ENCODE measurements at places on chromosomes 16 and 17. TPM values are rescaled to one million over a fixed set of nuclear protein-coding genes. Genes with fewer than 3 reads are reported as not detected.
A peak's percentile ranks its signal among the peaks of the same experiment; 100 is the strongest.

GRCh38 chr16:12096157-12096777 is 119.7 kb downstream of the SNX29 start:
- no peak overlapping the region for H3K27ac ChIP-seq
- DNase-seq = no peak
- H3K27me3 ChIP-seq = no peaks in the 10 kb centered on the region
- H3K4me1 ChIP-seq = peaks cover 8% of the 10 kb centered on the region
- H3K36me3 ChIP-seq = no peaks in the 10 kb centered on the region
- H3K4me3 ChIP-seq = no peak overlapping the region

GRCh38 chr17:8466873-8467272 is 31.2 kb downstream of the NDEL1 start:
- H3K27me3 ChIP-seq = no peaks in the 10 kb centered on the region
- H3K27ac ChIP-seq = no peak overlapping the region
- H3K4me1 ChIP-seq = no peaks in the 10 kb centered on the region

DNA sequence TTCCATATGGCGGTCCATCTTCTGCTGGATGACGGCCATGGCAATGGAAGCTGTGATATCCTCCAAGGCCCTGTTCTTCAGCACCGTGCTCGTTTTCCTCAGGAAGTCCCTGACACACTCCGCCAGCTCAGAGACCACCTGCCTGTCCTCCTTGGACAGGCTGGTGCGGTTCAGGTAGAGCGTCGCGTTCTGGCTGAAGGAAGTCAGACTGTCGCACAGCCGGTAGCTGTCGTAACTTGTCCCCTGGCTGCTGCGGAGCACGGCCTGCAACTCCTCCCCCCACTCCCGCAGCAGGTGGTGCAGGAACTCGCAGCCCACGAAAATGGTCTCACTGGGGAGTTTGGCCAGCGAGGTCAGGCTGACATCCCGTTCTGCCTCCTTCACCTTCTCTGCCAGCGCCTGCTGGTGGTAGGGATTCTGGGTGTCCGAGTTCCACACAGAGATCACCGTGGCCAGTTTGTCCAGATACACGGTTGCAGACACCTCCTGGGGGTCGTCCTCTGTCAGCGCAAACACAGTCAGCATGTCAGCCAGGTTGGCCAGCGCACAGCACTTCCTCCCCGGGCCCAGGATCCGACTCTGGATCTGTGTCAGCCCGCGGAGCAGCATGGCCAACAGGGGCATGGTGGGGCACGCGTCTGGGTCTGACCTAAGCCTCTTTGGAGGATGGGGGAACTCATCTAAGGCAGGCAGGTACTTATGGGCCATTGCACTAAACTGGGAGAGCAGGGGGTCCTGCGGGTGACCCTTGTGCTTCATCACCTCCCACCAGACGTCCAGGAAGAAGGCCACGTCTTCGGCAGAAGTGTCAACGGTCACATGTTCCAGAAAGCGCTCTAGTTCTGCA is 5.1 kb downstream of the GEMIN4 start:
- no peak overlapping the region for H3K27ac ChIP-seq
- no peak overlapping the region for H3K4me3 ChIP-seq
- no peaks in the 10 kb centered on the region for H3K27me3 ChIP-seq
- no peak for DNase-seq
- peaks cover 33% of the 10 kb centered on the region for H3K4me1 ChIP-seq
- peaks cover 14% of the 10 kb centered on the region for H3K36me3 ChIP-seq

- DNase-seq = no peak
- no peaks in the 10 kb centered on the region for H3K4me1 ChIP-seq
- H3K4me3 ChIP-seq = no peak overlapping the region
- no peak overlapping the region for H3K27ac ChIP-seq
- no peaks in the 10 kb centered on the region for H3K36me3 ChIP-seq
Measured at GRCh38 chr16:1526608-1527555, 6.6 kb upstream of the TMEM204 start.

GRCh38 chr16:8720080-8720966 is 45.9 kb downstream of the ABAT start:
- H3K4me3 ChIP-seq = no peak overlapping the region
- no peak for DNase-seq
- no peaks in the 10 kb centered on the region for H3K4me1 ChIP-seq

RPL26 gene
- total RNA-seq = 1,221 TPM

PRSS33 gene
- not detected for total RNA-seq

DNA sequence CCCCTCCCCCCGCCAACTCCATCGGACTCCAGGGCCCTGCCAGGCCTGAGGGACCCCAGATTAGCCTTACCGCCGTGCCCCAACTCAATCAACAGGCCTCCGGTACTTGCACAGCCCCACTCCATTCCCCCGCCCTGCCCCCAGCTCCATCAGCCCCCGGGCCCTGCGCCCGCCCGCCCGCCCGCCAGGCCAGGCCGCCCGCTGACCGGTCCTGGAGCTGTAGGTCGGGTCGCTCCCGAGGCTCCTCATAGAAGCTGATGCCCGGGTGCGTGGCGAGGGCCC is 308 bp downstream of the GTF3C1 start:
- no peak for DNase-seq
- H3K27ac ChIP-seq = peak overlapping the region; percentile 90
- H3K36me3 ChIP-seq = peaks cover 3% of the 10 kb centered on the region
- H3K4me3 ChIP-seq = peak overlapping the region; percentile 96
- H3K4me1 ChIP-seq = peaks cover 36% of the 10 kb centered on the region

CCL16 gene
- not detected for total RNA-seq

ITGAX gene
- total RNA-seq = 62.1 TPM

DNA sequence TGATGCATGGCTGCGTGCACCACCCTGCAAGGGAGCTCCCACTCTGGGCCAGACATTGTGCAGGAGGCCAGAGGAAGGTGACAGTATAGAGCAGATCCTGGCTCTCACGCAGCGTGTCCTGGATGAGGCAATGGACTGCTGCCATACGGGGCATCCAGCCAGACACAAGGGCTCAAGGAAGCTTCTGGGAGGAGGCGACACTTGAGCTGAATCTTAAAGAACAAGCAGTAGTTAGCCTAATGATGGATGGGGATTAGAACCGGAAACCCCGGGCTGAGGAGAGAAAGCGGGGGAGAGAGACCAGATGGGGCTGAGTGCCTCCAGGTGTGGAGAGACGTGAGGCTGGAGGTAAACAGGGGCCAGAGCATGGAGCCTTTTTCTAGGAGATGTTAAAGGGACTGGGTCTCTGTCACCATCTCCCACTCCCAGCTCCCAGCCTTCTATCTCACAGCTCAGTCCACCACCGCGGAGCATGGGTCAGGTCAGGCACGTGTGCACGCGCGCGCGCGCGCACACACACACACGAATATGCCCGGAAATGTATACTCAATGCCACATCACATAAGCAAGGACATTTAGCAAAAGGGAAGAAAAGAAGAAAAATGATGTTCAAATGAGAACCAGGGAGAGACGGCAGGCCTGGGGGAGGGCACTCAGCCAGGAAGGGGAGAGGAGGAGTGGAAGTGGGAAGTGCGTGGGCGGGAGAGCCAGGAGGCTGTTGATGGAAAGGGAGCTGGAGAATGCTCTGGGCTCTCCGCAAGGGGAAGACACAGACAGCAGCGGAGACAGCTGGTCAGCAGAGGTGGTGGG is 46.3 kb downstream of the CCDC42 start:
- DNase-seq = no peak
- H3K4me1 ChIP-seq = peaks cover 2% of the 10 kb centered on the region
- H3K4me3 ChIP-seq = no peak overlapping the region
- H3K36me3 ChIP-seq = no peaks in the 10 kb centered on the region

DNA sequence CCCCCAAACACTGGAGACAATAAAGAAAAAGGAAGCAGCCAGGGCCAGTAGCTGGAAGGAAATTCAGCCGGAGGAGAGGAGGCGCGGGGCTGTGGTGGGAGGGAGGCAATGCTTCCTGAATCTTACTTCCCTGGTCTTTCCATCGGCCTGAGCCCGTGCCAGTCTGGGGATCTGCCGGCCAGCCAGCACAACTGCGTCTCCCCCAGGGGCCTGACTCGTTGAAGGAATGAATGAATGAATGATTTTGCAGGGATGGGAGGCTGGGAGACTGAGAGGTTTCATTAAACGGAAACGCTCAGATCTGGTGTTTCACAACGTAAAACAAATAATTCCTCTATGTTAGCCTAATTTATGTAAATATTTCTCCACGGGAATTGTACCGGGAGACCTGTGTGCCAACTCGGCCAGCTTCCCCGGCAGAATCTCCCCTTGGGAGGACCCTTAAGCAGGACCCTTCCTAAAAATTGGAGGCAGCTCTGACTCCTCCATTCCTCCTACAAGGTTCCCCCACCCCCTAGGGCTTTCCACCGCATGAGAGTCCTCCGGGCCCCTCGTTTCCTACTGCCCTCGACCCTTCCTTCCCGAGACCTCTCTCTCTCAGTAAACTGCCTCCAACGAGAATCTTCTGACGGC is 1.3 kb upstream of the BAIAP2 start:
- H3K27me3 ChIP-seq = peaks cover 8% of the 10 kb centered on the region
- H3K27ac ChIP-seq = no peak overlapping the region
- peak overlapping the region; percentile 75 for H3K4me3 ChIP-seq
- H3K36me3 ChIP-seq = no peaks in the 10 kb centered on the region
- no peak for DNase-seq
- H3K4me1 ChIP-seq = peaks cover 6% of the 10 kb centered on the region

- H3K27ac ChIP-seq = no peak overlapping the region
- DNase-seq = no peak
- H3K4me3 ChIP-seq = no peak overlapping the region
Measured at GRCh38 chr17:57308543-57309186, 52.3 kb downstream of the MSI2 start.

PPL gene
- not detected for total RNA-seq

- no peak overlapping the region for H3K4me3 ChIP-seq
- no peaks in the 10 kb centered on the region for H3K4me1 ChIP-seq
- peaks cover 4% of the 10 kb centered on the region for H3K27me3 ChIP-seq
- H3K27ac ChIP-seq = no peak overlapping the region
- H3K36me3 ChIP-seq = no peaks in the 10 kb centered on the region
Measured at GRCh38 chr17:79126139-79126538, 51.5 kb downstream of the ENGASE start.

DNA sequence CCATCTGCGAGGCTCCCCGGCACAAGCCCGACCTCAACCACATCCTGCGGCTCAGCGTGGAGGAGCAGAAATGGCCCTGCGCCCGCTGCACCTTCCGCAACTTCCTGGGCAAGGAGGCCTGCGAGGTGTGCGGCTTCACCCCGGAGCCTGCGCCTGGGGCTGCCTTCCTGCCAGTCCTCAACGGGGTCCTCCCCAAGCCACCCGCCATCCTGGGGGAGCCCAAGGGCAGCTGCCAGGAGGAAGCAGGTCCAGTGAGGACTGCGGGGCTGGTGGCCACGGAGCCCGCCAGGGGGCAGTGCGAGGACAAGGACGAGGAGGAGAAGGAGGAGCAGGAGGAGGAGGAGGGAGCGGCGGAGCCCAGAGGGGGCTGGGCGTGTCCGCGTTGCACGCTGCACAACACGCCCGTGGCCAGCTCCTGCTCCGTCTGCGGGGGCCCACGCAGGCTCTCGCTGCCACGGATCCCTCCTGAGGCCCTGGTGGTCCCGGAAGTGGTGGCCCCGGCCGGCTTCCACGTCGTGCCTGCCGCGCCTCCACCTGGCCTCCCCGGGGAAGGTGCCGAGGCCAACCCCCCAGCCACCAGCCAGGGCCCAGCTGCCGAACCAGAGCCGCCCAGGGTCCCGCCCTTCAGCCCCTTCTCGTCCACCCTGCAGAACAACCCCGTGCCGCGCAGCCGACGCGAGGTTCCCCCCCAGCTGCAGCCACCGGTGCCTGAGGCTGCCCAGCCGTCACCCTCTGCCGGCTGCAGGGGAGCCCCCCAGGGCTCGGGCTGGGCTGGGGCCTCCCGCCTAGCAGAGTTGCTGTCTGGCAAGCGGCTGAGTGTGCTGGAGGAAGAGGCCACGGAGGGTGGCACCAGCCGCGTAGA is 13.1 kb upstream of the PRR35 start:
- no peaks in the 10 kb centered on the region for H3K27me3 ChIP-seq
- H3K4me1 ChIP-seq = no peaks in the 10 kb centered on the region

DNA sequence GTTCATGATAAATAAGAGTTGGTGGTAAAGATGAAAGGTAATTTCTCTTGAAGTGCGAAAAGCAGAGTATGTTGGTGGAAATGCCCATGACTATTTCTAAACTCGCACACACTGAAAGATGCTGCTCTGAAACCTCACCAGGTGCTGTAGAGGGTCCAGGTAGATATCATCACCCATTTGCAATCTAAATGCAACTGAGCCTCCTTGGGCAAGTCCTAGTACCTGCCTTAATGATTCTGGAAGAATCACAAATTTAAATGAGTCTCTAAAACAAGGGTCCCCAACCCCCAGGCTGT is 5.9 kb upstream of the MMD start:
- H3K4me1 ChIP-seq = peaks cover 12% of the 10 kb centered on the region
- no peak overlapping the region for H3K27ac ChIP-seq
- H3K36me3 ChIP-seq = no peaks in the 10 kb centered on the region
- DNase-seq = no peak

GRCh38 chr17:9206741-9207332 is 185.5 kb downstream of the NTN1 start:
- H3K27me3 ChIP-seq = peaks cover 28% of the 10 kb centered on the region
- H3K4me3 ChIP-seq = no peak overlapping the region
- no peak overlapping the region for H3K27ac ChIP-seq
- no peaks in the 10 kb centered on the region for H3K36me3 ChIP-seq

OR1A2 gene
- total RNA-seq = not detected

Data from natural killer cell treated with Interleukin-12 subunit alpha and Interleukin-12 subunit beta and Interleukin-15 and Interleukin-18, amount 100 ng/mL, for 72 hours (primary cell).